ENCODE measurements at places on chromosomes 12 and 14.

- no peak for DNase-seq
These were observed 51.4 kb upstream of the GPR132 start for GRCh38 chr14:105116451-105117256.

- DNase-seq = no peak
These were observed 252.7 kb upstream of the FAR2 start for GRCh38 chr12:28896421-28896820.

DNA sequence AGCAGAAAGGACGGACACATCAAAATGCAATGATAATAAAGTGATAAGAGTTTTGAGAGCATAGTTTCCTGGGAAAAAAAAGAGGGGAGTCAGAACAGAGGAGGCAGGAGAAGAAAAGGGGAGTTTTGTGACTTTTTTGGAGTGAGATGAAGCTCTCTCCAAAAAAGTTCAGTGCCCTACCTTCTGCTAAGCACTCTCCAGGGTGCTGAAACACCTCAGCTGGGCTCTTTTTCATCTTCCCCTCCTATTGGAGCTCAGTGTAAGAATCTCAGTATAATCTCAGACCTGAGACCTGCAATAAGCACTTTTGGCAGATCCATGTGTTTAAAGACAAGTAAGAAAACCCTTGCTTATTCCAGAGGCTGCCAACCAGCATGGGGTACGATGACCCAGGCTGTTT is 58.9 kb upstream of the SRRM4 start:
- DNase-seq = no peak

DNA sequence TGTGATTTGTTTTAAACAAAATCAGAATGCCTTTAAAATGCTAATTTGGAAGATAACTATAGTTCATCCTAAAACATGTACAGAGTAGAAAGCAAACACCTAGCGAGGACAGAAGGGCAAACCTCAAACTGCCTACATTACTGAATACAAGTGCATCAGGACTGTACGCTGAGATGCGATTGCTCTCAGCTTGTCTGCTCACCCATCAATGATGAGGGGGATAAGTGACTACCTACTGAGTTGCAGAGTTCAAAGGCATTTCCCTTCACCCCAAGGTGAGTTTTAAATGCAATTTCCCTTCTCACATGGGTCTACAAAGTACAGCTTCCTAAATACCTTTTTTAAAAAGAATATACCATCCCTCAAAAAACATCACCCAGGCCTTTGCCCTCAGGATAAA is 52.9 kb downstream of the PHLDA1 start:
- DNase-seq = no peak

- no peak for DNase-seq
These were observed 325.1 kb upstream of the DDHD1 start for GRCh38 chr14:53478174-53478573.

DNA sequence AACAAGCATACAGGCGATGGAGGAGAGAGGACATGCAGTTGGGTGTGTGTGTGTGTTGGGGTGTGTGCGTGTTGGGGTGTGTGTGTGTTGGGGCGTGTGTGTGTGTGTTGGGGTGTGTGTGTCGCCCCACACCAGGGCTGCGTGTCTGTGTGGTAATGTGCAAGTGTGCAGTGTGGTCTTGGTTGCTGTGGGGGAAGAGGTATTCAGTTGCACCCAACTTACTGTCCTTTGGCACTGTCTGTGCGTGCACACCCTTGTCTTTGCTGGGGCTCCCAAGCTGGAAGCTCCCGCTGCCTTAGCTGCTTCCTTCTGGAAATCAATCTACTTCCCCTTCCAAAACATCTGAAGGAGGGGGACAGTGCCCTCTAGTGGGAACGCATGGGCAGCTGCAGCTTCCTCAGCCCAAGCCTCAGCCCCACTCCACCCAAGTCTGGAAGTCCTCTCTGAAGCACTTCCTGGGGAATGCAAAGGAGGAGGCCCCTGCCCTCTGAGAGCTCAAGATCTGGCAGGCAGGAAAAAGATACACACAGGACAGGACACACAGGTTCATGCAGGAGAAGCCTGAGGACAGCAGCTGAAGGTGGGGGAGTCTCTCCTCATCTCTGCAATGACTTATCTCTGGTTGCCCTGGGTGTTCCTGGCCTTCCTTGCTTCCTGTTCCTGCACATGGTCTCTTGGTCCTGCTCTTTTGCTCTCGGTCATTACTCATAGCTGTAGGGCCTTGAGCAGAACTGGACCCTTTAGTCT is 13.1 kb downstream of the ASIC1 start:
- peak; percentile 80 for DNase-seq

DNA sequence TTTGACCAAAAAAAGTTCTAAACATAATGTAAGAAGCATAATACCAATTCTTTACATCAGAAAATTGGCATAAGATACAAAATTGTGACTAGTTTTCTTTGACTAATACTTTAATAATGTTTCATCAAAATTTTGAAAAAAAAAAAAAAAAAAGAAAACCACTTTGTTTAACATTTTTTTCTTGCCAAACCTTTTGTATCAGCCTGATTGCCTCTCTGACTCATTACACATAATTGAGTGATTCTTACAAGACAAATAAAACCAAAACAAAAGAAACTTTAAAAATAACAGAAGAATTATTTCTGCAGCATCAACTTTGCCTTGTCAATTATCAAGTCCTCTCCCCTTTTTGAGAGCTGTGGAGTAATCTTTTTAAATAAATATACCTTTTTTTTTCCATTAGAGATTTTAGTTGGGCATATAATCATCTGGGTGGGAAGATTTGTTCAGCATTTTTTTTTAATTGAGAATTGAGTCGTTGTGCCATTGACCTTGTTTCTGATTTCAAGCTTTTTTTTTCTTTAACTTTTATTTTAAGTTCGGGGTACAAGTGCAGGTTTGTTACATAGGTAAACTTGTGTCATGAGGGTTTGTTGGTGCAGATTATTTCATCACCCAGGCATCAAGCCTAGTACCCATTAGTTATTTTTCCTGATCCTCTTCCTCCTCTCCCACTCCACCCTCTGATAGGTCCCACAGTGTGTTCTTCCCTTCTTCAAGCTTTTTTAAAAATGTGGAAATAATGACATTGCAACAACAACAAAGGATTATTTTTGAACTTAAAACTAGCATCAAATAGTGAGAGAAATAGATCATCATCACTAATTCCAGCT is 45.8 kb upstream of the HMGA2 start:
- no peak for DNase-seq

GRCh38 chr12:126295652-126296051 is 1230.4 kb downstream of the AACS start:
- DNase-seq = no peak

- no peak for DNase-seq
These were observed 139.4 kb downstream of the PDE3A start for GRCh38 chr12:20507711-20508110.

- DNase-seq = peak; percentile 60
These were observed 20.3 kb downstream of the FIGNL2 start for GRCh38 chr12:51827925-51828818.

- no peak for DNase-seq
These were observed 89.5 kb downstream of the PTPRO start for GRCh38 chr12:15411842-15412241.

DNA sequence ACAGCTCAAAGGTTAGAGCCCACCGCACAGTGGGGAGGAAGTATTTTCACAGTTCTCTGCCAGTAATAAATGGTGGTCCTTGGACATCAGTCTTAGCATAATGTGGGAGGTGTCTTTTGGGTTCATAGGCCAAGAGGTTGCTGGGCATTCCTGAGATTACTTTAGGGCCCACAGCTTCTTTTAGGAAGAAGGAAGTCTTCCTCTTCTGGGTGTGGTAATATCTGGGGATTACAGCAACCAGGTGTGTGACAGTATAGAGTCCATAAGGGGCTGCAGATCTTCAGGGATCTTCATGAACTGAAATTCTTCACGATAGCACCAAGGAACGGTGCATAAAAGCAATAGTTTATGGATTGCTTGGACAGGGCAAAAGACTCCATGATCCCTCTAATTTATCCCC is 56.2 kb upstream of the PTGR2 start:
- DNase-seq = no peak

- DNase-seq = no peak
These were observed 5.8 kb upstream of the FRS2 start for GRCh38 chr12:69464428-69464827.

GRCh38 chr12:18576104-18576626 is 161.6 kb downstream of the PLCZ1 start:
- DNase-seq = no peak

GRCh38 chr12:87066326-87066725 is 810.1 kb upstream of the MGAT4C start:
- DNase-seq = no peak

GRCh38 chr14:85516239-85517113 is 13.5 kb upstream of the FLRT2 start:
- no peak for DNase-seq

GRCh38 chr12:79522257-79522988 is 168.3 kb downstream of the PAWR start:
- no peak for DNase-seq

GRCh38 chr12:14858513-14858912 is 15.2 kb upstream of the ART4 start:
- no peak for DNase-seq

DNA sequence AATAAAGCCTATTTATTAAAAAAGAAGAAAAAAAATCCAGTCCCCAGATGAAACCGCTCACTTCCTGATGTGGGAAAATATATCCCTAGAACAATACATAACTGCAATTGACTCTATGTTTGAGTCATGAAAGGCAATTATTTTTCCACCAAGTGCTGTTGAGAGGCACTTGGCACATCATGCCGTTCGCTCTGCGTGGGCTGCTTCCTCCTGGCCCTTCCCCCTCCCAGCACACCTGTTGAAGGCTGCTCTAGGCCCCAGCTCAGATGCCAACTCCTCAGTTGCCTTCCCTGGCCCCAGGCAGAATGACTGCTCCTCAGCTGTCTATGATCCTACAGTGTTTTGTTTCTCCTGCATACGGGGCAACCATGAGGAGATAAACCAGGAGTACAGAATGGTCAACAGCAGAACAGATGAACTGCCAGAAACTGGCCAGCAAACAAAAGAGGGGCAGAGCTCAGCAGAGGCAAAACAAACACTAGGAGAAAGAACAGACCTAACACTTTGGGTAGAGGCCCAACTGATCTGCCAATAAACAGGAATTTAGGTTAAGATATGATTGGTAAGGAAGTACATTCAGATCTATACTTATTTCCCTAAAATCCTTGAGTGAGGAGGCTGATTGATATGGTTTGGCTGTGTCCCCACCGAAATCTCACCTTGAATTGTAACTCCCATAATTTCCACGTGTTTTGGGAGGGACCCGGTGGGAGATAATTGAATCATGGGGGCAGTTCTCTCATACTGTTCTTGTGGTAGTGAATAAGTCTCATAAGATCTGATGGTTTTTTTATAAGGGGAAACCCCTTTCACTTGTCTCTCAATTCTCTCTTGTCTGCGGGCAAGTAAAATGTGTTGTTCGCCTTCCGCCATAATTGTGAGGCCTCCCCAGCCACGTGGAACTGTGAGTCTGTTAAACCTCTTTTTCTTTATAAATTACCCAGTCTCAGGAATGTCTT is 58.6 kb downstream of the SLC38A1 start:
- DNase-seq = peak; percentile 56

DNA sequence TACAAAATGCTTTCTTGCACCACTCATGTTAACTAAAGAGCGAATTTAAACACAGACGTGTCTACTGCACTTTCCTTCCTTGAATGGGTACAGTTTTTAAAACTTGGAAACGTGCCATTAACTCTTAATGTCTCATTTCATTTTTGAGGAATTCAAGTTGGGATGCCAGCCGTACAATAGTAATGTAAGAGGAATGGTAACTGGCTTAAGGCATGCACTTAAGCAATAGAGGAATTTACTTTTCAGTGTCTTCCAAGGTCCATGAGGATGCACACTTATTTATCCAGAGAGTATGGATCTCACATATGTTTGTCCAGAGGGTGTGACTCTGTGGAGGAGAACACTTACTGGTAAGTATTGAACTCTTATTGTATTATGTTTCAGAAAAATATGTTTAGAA is 52.9 kb downstream of the PPP4R4 start:
- DNase-seq = no peak

GRCh38 chr12:132593938-132594358 is 16.4 kb downstream of the LRCOL1 start:
- peak; percentile 45 for DNase-seq

- DNase-seq = no peak
These were observed 59.9 kb downstream of the SETD3 start for GRCh38 chr14:99420711-99421110.

- DNase-seq = no peak
These were observed 105.8 kb downstream of the AVPR1A start for GRCh38 chr12:63045020-63045860.

DNA sequence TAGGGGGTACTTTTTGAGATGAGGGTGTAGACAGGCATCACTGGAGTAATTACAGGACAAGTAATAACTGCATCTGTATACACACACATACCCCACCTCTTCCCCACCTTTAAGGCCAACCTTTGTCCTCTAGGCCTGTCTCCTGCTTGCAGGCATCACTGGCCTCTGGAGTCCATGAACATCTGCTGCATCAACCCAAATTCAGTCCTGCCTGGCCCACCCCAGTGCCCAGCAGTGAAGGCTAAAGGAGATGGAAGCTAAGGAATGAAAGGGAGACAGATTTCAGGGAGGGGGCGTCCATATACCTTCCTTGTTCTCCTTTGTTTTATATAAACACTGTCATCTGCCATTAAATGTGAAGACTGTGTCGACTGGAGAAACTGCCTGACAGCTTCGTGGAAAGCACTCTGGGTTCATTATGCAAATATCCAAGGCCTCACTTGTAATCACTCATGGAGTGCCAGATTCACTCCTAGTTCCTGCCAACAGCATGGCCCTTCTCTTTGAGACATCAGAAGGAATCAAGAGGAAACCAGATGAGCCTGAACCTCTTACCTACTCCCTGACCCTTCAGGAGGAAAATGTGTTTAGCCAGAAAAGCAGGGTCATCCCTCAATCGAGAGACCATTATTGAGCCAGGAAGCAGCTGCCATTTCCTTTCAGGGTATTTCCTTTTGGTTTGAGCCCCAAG is 64.4 kb downstream of the SERPINA3 start:
- DNase-seq = no peak

DNA sequence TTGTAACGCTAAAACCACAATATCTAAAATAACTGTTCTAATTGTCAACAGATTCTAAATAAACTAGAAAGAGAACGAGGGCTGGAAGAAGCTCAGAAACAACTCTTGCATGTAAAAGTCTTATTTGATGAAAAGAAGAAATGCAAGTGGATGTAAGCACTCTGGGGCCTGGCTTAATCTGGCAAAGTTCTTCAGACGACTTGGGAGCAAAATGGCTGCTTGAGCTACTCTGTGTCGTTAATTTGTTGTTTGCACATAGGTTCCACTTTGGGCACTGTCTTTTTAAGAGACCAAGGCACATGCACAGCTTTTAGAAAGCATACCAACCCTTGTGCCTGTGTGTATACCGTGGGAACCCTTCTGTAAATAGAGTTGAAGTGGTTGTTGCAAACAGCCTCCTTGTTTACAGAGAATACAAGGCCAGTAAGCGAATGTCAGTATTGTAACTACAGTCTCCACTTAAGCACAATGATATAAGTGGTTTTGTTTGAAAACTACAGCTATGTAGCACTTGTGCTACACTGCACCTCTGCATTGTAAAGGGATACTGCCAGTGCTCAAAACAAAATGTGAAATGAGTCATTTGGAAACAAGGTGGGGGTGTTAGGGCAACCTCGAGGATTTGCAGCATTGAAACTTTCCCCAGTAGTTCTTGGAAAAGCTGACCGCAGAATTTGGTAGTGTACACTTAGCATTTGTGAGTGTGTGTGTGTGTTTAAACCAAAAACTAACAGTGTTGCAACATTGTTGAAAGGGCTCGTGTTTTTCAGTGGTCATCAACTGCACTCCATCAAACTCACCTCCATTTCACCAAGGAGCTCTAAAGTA is 154.3 kb downstream of the CEP83 start:
- DNase-seq = peak; percentile 67

All from activated naive CD4-positive, alpha-beta T cell treated with anti-CD3 and anti-CD28 coated beads, Interleukin-2, amount 10 ng/mL, durations not matched to agents 7 days and 5 days (primary cell).